ENCODE measurements at places on chromosomes 7 and 10.

DNA sequence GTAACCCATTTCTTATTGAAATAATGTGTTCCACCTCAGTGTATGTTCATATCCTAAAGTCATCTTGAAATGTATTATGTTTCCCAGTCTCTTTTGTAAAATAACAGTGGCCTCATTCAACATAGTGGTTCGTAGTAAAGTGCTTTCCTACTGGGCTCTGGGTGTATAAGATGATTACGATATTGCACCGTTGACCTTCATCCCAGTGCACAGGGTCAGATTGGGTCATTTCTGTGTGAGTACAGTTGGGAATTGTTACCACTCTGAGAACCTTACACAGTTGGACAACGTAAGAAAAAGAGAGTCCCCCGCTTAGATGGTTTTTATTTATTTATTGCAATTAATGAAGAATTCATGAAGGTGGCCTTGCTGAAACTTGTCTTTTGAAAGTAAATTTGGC, 135.6 kb downstream of the CHN2 start:
- no peak for DNase-seq

DNA sequence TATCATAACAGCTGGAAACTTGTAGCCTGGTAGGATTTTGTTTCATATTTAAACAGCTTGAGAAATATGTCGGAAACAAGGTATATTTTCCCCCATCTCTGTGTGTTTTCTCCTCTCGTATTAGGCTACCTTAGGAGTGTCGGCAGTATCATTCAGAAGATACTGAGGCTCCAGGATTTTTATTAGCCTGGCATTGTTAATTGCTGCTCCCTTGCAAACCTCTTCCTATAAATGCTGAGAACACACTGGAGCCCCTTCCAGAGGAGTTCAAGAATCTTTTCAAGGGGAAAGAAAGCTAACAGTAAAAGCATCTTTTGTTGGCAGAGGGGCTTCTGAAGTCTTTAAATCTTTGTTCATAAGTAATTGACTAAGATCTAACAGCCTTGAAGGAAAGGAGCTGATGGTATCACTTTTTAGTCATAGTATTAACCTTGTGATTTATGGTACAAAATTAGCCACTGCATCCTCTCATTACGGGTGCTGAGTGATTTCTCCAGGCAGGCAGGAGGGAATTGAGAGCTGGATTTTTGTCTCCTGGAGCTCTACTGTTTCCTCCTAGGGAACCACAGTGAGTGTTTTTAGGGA, 998.7 kb downstream of the LRMDA start:
- DNase-seq, result no peak

- DNase-seq, result no peak
These were observed 35.2 kb upstream of the JCAD start for GRCh38 chr10:30094601-30095000.

DNA sequence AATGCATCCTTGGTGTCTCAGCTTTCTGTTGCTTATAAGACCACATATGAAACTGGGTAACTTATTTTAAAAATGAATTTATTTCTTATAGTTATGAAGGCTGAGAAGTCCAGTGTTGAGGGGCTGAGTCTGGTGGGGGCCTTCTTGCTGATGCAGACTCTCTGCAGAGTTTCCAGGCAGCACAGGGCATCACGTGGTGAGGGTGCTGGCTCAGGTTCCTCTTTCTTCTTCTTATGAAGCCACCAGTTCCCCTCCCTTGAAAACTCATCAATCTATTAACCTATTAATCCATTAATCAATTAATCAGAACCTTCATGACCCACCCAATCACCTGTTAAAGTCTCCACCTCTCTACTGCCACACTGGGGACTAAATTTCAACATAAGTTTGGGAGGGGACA, 595.6 kb upstream of the NRP1 start:
- DNase-seq, result no peak

DNA sequence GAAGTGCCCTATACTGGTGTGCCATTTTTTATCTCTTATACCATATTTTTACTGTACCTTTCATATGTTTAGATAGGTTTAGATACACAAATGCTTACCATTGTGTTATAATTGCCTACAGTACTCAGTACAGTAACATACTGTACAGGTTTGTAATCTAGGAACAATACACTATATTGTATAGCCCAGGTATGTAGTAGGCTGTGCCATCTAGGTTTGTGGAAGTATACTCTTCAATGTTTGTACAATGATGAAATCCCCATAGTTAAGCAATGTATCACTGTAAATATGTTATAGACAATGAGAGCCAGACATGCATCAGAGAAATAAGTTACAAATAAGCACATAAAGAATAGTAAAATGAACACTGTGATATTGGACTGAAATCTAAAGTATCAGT, 109.1 kb downstream of the IQUB start:
- DNase-seq, result no peak

DNA sequence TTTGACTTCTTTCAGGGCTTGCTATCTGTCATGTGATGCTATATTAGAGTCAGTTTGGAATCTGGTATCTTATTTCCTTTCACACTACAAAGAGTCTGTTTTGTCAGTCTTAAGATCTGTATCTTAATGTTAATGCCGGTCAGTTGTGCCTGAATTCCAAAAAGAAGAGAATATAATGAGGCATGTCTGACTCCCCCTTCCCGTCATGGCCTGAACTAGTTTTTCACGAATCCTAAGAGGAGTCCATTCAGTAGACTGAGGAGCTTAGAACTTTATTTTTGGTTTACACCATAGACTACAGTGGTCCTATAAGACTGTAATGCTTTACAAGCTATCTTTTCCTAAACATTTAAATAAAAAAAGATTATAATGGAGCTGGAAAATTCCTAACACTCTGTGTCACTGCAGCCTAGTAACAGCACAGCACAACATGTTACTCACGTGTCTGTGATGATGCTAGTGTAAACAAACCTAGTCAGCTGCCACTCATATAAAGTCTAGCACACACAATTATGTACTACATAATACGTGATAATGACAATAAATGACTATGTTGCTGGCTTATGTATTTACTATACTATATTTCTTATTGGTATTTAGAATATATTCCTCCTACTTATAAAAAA, 50.6 kb downstream of the VPS41 start:
- no peak for DNase-seq

GRCh38 chr10:82037076-82037475, 162.1 kb downstream of the NRG3 start:
- DNase-seq, result no peak

GRCh38 chr7:28054531-28055160, 125.9 kb downstream of the JAZF1 start:
- no peak for DNase-seq

- no peak for DNase-seq
These were observed 110.7 kb downstream of the VIPR2 start for GRCh38 chr7:159033956-159034355.

DNA sequence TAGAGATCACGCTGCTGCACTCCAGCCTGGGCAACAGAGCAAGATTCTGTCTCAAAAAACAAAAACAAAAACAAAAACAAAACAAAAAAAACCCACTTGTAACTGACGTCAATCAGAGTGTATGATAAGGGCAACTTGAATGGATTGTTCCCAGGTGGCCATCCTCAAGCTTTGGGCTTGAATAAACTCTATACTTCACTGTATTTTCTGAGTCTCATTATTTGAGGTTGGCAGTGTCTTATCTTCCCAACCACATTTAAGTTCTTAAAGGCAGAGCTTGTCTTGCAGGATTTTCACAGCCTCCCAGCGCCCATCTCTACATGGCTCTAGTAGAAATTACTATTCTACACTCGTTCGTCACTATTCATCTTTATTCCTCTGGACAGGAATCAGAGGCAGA, 5.1 kb upstream of the OAT start:
- DNase-seq, result no peak

DNA sequence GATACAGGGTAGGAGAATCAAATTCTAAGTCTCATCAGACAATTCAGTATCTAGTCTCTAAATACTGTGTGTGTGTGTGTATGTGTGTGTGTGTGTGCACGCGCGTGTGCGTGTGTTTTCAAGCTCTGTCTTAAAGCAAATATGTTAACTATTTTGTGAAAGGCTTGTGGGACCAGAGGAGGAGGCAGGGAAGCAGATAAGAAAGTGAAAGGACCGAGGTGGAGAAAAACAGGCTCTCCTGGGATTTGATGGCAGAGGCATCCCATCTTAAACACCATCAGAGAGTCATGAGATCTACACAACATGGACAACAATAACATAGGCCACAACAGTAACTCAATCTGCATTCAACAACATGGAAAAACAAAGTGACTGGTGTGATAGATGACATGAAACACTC, 67.1 kb downstream of the PIP4K2A start:
- no peak for DNase-seq

DNA sequence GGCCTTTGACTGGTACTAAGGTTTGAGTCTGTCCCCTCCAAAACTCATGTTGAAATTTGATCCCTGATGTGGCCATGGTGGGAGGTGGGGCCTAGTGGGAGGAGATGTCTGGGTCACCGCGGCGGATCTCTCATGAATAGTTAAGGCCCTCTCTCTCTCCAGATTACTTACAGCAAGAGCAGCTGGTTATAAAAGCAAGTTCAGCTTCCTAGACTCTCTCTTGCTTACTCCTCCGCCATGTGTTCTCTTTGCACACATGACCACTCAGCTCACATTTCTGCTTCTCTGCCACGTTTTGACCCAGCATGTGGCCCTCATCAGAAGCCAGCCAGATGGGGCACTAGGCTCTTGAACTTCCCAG, 29.9 kb upstream of the ZMIZ1 start:
- no peak for DNase-seq

GRCh38 chr7:27156508-27156898, at the start of gene HOXA7:
Gene HOXA7, minus strand, starts transcription at chr7:27156675. Its CDS starts 130 bp downstream, at chr7:27156545.
- peak; percentile 11 for DNase-seq

Measured in body of pancreas (tissue), 4 donors.